ENCODE measurements at places on chromosomes 3 and 15. TPM values are rescaled to one million over a fixed set of nuclear protein-coding genes. Genes with fewer than 3 reads are reported as not detected.

The CLSTN2 gene
- polyA plus RNA-seq = 1.3 TPM

The SLC12A8 gene
- polyA plus RNA-seq = 5.6 TPM

The PTPRG gene
- 94.9 TPM for polyA plus RNA-seq

The CACNA2D3 gene
- 1.7 TPM for polyA plus RNA-seq

Measured in renal cortex interstitium (tissue), 15 donors.